ENCODE measurements at places on chromosomes 2 and 18. TPM values are rescaled to one million over a fixed set of nuclear protein-coding genes. Genes with fewer than 3 reads are reported as not detected.
A peak's percentile ranks its signal among the peaks of the same experiment; 100 is the strongest.

GRCh38 chr2:239328351-239329191 is 72.2 kb downstream of the HDAC4 start:
- no peak for DNase-seq

- no peak for DNase-seq
Measured at GRCh38 chr2:8370258-8370802, 311.5 kb upstream of the ID2 start.

DNA sequence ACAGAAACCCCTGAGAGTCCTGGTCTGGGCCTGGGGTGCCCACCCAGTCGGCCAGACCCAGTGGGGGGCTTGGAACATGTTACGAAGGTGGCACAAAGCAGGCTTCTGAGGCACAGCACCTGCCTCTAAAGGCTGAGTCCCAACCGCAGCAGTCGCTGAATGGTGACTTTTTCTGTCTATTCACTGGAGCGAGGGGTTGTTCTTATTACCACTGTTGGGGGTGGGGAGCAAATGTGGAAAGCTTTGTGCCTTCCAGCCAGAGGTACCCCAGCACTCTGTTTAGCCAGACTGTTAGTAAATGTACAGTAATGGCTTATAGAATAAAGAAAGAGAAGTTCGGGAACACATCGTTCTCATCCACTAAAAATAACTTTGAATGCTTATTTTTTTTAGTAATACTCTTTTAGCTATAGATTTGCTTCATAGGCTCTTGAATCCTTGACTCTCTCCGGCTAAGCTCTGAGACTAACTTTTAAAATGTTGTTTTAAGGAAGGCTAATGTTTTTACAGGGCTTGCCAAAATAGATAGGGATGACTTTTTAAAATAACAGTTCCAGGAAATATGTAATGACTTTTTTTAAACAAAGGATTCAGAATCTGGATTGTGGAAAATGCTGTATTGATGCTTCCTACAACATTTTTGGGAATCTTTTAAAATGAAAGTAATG is 23.4 kb upstream of the PTPN2 start:
- DNase-seq: no peak

GRCh38 chr2:222102575-222103349 is 196.0 kb downstream of the PAX3 start:
- DNase-seq: no peak

DNA sequence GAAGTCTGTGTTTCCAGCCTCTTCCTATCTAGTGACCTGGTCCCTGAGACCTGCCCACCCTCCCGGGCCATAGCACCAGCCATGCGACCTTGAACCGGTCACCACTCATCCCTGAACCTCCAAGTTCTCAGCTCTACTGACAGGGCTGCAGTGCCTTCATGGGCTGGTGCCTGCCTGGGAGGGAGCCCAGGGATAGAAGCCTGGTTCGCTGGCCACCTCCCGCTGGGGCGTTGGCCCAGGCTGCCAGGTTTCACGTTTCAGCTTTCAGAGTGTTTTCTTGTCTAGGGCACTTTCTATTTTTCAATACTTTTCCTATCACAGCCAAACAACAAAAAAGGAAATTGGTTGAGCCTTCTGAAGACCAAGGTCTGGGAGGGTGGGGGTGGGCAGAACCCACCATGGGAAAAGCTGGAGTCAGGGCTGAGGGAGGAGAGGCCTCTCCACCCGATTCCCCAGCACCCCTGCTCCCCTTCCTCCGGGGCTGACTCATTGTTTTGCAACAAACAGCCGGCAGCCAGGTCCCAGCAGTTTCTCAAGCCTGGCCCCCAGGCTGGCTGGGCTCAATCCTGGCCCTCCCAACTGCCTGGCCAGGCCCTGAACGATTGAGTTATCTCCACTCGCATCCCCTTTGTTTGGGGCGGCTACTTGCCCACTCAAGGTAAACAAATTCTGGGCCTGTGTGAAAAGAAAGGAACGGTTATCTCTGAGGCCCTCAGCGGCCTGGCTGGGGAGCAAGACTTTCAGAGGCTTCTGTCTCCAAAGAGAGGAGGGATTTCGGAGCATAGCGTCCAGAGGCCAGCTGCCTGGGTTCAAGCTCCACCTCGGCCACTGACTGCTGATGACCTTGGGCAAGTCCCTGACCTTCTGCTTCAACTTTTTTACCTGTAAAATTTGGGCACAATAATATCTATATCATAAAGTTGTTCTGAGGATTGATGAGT is 47.5 kb downstream of the ZFP36L2 start:
- DNase-seq: peak; percentile 89

DNA sequence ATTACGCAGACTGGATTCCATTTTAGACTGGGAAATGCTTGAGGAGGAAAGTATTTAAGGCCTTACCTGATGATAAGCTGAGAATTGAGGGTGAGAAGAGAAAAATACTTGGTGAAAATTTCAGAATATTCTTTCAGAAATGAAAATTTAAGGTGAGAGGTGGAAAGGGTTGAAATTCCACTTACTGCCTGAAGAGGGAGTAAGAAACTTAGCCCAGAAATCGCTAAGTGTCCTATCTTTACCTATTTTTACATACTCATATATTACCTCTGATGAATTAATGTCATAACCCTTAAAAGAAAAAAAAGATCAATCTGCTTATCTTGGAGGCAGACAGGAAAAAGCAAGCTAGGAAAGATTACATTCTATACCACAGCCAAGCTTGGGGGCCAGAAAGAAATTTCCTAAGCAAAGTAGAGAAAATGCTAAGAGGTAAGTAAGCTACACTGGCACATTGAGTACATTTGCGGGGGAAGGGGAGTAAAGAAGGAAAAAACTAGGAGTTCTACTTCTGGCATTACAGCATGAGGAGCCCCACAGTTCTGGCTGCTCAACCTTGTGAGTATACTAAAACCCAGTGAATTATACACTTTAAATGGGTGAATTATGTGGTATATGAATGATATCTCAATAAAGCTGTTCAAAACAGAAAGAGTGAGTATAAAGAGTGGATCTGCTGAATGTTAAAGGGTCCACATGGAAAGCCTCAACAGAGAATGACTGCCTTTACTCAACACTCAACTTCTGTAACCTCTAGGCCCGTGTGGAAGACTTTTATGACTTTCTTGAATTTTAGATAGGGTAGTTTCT is 33.8 kb downstream of the SMC6 start:
- peak; percentile 38 for DNase-seq

- DNase-seq: no peak
Measured at GRCh38 chr2:85334928-85335327, 7.1 kb upstream of the TGOLN2 start.

DNA sequence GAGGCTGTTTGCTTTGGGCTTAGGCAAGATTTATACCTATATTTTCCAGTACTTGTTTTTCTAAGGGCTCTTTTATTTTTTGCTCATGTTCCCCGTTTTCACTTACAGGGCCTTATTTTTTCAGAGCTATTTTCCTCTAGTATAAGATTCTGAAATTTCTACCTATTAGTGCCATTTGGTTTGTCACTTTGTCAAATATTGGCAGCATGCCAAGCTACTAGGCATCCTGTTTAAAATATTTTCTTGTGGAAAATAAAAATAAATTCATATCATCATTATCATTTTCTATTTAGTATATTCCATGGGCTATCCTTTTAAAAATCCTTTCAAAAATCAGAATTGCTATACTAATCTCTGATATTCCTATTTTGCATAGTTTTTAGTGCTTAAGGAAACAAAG is 64.8 kb upstream of the CHST9 start:
- DNase-seq: no peak

DNA sequence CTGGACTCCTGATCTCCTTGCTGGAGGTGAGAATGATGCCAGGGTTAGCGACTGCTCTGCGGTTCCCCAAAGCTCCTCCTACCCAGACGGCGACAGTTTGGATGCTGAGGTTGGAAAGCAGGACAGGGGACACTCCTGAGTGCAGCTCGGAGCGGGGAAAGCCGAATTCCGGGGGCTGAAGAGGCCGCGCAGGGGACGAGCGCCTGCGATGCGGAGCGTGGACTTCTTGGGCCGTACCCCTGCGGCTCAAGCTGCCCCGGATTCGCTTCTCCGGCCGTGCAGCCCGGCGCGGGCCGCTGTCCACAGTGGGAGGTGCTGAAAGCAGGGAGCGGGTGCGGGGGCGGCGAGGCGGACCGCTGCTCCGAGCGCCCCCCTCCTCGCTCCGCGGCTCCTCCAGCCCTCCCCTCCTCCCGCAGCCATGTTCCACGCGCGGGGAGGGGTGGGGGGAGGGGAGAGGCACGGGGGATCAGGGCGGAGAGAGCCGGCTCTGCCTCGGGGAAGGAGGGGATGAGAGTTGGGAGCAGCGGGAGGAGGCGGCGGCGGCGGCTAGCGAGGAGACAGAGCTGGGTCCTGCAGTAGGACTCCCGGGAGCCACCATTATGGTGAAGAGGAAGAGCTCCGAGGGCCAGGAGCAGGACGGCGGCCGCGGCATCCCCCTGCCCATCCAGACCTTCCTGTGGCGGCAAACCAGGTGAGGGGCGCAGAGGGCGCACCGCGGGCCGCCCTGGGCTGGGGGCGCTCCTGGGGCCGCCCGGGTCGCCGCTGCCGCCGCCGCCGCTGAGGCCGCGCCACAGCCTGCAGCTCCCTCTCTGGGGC is at the start of gene UNC80:
Gene UNC80 (plus strand): TSS at position 359 of the 816 bp plus-strand sequence. CDS start 241 bp downstream, at position 600.
- peak; percentile 19 for DNase-seq

DNA sequence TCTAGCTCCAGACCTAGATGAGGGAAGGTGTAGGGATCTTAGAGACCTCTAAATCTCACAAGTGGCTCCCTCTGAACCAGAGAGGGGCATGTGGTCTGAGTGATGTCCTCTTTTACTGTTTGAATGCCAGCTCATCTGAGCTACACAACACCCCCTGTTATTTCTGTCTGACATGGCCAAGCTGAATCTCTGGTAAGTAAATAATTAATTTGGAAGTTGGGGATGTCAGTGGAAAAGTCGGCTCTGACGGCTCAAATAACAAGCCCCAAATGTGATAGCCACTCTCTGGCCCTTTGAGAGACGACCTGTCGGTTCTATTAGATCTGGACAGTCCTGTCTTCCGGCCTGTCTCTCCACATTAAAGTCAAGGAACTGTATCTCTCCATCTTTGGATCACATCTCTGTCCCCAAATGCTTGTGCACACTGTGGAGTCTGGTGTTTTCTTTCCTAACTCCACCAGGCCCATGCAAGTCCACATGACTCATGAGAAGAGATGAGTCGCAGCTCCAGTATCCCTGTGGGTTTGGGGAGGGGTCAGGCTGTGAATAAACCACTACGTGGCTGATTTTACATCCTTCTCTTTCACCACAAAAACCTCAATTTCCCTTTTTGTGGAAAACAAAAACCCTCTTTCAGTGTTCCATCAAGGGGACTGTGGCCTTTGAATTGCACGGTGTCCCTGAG is 52.5 kb downstream of the SETBP1 start:
- DNase-seq: peak; percentile 10

GRCh38 chr2:9252002-9252357 is 45.4 kb downstream of the ASAP2 start:
- no peak for DNase-seq

DNA sequence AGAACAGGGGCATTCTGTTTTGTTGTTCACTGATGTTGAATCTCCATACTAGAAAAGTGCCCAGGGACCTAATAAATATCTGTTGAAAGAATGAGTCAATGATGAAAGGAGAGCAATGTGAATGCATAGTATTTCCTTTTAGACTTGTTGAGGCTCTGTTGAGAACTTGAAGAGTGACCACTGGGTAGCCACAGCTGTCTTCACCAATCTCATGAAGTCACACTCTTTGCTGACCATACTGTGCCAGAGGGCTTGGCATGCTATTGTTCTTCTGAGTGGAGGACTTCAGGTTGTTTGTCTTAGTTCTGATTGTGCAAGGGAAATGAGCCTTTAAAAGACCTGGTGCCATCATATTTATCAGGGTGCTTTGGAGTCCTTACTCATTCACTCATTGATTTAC is 41.6 kb upstream of the NT5C1B start:
- no peak for DNase-seq

DNA sequence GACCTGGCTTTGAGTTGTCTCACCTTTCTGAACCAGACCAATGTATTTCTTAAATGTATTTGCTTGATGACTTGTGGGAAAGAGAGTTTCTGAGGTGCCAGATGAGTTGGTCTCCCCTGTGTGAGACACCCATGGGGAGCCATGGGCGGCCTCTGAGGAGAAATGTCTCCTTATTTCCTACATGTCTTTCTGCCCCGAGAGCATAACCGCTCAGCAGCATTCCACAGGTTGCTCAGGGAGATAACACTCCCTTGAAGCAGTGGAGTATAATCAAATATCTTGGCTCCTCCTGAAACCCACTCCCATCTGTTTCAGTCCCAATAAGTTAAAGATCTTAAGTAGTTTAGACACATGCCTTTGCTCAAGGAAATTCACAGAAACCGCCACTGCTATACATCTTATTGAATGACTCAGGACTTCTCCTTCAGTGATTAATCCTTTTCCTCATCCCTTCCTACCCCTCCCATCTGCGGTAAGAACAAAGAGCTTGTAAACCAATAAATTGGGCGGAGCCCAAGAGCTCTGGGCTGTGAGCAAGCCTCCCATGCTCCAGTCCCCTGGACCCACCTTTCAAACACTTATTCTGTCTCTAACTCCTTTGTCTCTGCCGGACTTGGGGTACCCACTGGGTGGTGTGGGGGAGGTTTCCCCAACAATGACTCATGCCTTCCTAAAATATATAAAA is 285.5 kb upstream of the LRRTM4 start:
- no peak for DNase-seq

DNA sequence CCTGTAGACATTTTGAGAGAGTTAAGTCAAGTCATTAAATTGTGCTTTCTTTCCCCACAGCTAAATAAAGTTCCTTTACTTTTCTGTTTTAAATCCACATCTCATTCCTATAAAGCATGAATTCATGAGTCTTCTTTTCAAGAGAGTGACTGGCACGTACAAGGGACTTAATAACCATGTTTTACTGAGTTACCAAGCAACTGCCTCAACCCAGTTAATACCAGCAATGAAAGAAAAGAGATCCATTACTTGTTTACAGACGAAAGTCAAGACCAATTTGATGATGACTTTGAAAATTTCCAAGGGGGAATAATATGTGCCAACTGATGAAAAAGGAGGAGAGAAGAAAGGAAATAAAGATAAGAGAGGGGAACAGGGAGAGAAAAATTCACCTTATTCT is 1082.5 kb upstream of the GYPC start:
- DNase-seq: no peak

DNA sequence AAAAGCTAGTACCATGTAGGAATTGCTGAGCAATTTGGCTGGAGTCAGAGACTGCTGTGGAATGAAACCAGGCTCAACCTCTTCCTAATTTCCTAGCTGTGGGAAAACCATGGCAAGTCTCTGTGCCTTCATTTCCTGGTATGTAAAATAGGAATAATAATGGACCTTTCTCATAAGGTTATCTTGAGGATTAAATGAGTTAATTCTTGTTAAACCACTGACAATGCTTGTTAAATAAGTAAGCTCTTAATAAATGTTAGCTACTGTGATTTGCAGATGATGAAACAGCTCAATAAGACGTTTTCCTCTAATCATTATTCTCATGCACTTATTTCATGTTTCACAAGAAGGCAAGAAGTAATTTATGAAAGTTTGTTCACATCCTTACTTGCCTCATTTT is 346.7 kb downstream of the RND3 start:
- no peak for DNase-seq

The AGXT gene
- not detected for polyA plus RNA-seq

The RAB6C gene
- polyA plus RNA-seq: 0.07 TPM

The TIMM21 gene
- 61.4 TPM for polyA plus RNA-seq

The ITGB6 gene
- 4.8 TPM for polyA plus RNA-seq

The DYNAP gene
- not detected for polyA plus RNA-seq

The USP34 gene
- polyA plus RNA-seq: 50.7 TPM

The MOGAT1 gene
- polyA plus RNA-seq: not detected

The OR6B2 gene
- polyA plus RNA-seq: not detected

Data from A549 (cell line).